ENCODE measurements at places on chromosomes 16 and 17.

GRCh38 chr17:1174263-1174880 lies 5.4 kb downstream of the ABR start:
- no peak for DNase-seq

DNA sequence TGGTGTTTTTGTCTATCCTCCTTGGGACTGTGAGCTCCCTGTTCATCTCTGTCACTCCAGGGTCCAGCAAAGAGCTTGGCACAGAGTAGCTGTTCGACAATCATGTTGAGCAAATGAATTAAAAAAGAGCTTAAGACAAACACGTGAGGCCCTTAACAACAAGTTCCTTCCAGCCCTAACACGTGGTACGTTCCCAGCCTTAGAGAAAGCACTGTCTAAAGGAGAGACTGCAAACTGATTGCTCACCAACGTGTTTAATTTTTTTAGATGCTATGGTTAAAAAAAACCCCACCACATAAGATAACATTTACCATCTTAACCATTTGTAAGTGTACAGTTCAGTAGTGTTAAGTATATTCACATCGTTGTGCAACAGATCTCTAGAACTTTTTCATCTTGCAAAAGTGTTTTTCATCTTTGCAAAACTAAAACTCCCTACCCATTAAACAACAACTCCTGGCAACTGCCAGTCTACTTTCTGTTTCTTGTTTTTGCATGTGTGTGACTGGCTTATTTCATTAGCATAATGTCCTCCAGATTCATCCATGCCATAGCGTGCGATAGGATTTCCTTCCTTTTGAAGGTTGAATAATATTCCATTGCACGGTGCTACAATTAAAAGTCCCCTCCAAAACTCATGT lies 28.2 kb downstream of the LAT start:
- no peak for DNase-seq

GRCh38 chr17:34673516-34673915 lies 94.1 kb downstream of the TMEM132E start:
- DNase-seq = no peak

DNA sequence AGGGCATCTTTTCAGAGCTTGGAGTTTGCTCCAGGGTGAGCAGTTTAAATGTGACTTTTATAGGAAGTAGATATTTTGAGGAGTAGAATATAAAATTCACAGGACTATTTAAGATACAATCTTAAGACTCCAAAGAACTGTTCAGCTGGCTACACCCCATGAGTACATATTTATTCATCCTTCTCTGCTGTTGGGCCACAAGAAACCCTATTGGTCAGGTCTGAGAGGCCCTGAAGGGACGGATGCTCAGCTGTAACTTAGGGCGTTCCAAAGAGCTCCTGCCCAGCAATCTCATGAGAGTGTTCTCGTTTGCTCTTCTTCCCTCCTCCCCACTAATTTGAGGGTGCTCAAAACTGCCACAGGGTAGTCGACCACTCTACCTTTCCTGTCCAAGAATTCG lies 7.3 kb downstream of the ST6GALNAC2 start:
- no peak for DNase-seq

DNA sequence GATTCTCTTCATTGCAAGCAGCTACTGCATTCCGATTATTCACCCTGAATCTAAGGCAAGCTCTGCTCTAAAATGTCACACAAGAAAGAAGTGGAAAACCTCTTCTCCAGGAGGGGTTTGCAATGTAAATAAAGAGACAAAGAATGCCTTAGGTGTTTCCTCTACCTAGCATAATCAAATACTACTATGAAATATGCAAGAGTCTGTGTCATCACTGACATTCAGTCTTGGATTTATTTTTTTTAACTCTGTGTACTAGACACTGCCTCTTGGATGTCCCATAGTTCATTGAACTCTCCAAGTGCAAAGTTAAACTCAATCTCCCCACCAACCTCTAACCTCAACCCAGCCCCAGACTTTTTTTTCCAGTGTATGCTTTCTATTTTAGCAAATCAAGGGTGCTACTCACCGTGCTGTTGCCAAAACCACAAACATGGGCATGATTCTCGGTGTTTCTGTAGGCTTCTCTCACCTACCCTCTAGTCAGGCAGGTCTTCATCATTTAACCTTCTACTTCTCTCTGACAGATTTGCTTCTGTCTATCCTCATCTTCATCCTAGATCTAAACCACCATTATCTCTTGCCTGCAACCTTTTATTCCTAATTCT lies 329.1 kb downstream of the CDH13 start:
- no peak for DNase-seq

DNA sequence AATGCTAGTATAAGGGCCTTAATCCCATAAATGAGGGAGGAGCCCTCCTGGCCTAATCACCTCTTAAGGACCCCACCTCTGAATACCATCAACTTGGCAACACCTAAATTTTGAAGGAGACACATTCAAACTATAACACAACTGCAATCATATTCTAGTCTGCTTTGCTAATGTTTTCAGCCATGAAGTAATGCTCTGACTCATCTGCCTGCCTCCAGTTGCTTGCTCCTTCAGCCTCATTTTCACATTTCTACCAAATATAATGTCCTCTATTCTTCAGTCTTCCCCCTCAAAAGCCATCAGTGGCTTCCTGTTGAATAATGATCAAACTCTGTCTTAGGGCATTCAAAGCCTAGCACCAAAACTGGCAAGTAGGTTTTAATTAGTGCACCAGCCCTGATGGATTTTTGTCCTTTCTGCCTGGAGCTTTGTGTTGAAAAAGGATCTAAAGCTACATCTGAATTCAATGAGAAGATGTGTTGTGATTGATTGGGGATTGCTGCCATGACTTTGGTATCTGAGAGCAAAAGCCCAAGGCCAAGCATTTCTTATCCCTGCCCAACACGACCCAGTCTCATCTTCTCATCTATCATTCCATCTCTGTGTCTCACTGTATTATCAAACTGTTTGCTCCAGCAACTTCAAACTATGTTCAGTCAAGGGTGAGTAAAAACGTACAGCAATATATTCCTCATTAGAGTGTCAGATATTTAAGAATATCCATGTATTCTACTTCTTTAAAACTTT lies 140.8 kb upstream of the ELAC2 start:
- DNase-seq = no peak

- DNase-seq = no peak
Measured at GRCh38 chr17:59178266-59178985, 22.9 kb downstream of the PRR11 start.

DNA sequence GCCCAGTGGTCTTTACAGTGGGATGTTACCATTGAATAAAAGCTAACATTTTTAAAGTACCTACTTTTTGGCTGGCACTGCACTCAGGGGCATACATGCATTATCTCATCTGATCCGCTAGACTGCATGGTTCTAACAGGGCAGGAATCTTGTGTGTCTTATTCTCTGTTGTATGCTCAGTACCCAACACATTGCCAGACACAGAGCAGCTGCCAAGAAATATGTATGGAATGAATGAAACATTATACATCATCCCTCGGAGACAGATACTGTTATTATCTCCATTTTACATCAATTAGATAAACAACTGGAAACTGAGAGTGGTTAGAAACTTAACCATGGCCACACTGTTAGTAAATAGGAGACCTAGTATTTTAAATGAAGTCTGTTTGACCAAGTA lies 74.1 kb upstream of the CDH11 start:
- DNase-seq = no peak
